ENCODE measurements at places on chromosomes 16 and 17.

DNA sequence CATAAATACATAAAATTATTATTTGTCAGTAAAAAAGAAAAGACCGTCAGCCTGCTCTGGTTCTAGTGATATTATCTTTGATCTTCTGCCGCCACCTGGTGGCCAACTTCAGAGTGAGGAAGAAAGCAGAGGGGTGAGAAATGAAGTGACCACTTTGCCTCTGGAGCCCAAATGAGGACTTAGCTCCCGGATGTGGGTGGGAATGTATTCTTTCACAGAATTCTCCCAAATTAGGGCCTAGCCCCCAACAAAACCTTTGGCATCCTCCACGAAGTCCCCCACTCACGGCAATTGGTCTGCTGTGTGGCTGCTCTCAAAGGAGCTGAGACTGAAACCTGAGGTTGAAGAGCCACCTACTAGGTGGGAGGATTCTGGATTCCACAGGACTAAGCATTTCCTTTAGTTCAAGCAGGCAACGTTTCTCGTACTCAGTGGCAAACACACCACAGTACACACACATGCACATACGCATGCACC is 4.9 kb upstream of the ZNF267 start:
- peak; percentile 77 for DNase-seq

DNA sequence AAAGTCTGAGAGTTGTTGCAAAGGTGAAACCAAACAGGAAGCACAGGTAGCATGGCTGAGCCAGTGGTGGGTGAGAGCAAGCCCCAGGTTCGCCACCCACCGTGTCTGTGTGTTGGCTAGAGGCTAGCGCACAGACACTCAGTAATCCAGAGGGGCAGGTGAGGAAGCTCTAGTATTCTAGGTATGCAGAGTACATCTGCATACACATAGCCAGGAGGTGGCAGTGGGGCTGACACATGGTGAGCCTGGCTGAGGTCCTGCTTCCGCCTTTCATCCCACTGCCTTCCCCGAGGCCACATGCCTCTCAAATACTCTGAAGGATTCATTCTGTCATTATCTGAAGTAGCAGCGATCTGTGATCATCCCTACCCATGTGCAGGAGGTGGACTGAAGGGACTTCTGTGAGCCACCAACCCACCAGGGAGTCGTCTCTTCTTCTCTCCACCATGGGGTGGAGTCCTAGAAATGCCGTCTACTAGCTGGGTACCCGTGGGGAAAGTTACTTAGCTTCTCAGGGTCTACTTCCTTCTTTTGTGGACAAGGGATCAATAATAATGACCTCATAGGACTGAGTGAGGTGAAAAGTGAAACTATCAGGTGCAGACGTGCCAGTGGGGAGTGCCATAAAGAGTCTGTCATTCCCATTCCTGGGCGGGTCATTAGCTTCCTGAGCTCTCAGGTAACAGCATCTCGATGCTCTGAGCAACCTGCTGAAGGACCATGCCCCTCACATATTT is 36.0 kb upstream of the ICAM2 start:
- no peak for DNase-seq

- DNase-seq: no peak
Measured at GRCh38 chr16:87274794-87275193, 42.4 kb downstream of the C16orf95 start.

- no peak for DNase-seq
Measured at GRCh38 chr16:21626659-21627277, 25.6 kb downstream of the IGSF6 start.

DNA sequence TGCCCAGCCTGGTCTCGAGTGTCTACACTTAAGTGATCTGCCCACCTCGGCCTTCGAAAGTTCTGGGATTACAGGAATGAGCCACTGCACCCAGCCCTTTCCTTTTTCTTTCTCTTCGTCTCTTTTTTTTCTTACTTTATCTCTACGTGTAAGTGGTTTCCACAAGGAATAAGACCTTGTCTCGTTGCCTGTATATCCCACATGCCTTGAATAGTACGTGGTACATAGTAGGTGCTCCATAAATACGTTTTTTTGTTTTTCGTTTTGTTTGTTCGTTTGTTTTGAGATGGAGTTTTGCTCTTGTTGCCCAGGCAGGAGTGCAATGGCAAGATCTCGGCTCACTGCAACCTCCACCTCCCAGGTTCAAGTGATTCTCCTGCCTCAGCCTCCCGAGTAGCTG is 86.0 kb downstream of the YPEL2 start:
- no peak for DNase-seq

- no peak for DNase-seq
Measured at GRCh38 chr17:61404913-61405685, 5.5 kb downstream of the TBX2 start.

DNA sequence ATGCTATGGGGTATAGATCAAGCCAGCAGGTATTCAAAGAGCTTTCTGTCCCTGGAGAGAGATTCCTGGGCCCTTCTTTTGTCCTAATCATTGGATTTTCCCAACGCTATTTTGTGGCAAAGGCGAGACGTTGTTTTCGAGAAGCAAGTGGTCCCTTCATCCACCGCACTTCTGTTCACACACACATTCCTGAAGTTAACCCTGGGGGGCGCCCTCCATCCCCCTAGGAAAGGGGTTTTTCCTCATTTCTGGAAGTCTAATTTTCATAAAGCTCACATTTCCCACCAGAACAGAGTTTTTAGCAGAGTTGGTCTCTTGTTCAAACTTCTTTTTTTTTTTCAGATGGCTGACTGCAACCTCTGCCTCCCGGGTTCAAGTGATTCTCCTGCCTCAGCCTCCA is 11.9 kb downstream of the SCGB1C2 start:
- no peak for DNase-seq

DNA sequence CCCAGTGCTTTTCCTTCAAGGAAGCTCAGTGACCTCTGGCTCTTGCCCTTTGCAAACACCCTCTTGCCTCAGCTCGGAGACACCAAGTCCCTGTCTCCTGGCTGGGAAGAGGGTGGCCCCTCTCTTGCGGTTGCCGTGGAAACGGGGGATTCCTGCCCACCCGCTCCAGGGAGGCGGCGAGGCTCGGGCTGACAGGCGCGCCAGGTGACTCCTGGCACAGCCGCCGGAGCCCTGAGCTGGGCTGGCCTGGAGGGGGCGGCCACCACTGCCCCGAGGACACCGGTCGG is 71.4 kb downstream of the ABR start:
- no peak for DNase-seq

DNA sequence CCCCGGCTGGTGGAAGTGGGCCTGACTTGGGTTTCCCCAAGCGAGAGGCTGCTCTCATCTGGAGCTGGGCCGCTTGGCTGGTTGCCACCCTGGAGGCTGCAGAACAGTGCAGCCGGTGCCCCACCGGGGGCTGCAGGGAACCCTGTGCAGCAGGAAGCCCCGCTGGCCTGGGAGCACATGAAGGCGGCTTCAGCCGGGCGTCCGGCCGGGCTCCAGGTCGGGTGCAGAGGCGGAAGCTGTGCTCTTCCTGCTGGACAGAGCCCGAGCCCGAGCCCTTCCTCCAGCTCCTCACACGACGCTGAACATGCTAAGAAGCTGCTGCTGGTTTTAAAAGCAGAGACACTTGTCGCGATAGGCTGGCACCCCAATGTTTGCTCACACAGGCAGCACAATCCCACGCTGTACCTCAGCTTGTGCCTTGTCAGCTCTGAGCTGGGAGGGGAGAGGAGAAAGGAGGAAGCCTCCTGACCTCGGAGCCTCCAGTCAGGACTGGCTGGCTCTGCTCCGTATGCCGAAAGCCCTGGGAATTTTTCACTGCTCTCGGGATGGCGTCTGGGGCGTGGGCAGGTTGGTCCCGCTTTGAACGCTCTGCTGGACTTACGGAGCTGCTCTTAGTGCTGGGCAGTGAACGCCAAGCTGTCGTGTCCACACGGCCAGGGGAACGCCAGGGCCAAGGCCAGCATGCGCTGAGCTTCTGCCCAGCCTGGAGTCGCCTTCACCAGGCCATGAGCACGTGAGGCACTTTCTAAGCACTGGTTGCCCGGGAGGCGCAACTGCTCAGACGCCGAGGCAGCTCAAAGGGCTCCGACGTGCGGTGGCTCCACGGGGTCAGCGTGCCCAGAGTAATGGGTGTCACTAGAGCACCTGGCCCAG is 8.8 kb downstream of the CDK5R1 start:
- no peak for DNase-seq

- DNase-seq: peak; percentile 67
Measured at GRCh38 chr17:63998050-63998720, at the start of gene PRR29. TSS of gene PRR29 (plus strand) at chr17:63998351. CDS start at chr17:63998365, 14 bp downstream.

GRCh38 chr17:79006046-79006445 is 3.5 kb downstream of the CANT1 start:
- no peak for DNase-seq

All from stimulated activated CD8-positive, alpha-beta memory T cell treated with anti-CD3 and anti-CD28 coated beads, Interleukin-7, amount 100 ng/mL, for 4 hours (primary cell).